Activated CD8-positive, alpha-beta memory T cell treated with anti-CD3 and anti-CD28 coated beads, Interleukin-2, amount 10 ng/mL, durations not matched to agents 7 days and 5 days (primary cell): ENCODE measurements at places on chromosomes 6 and 20.
A peak's percentile ranks its signal among the peaks of the same experiment; 100 is the strongest.

- DNase-seq, result no peak
- H3K4me3 ChIP-seq, result no peak within 1 kb of the TSS
- H3K27ac ChIP-seq, result no peak within 1 kb of the TSS
- H3K27me3 ChIP-seq, result peaks cover 74% of the 10 kb centered on the region
These were observed at the start of gene GRM4 for GRCh38 chr6:34146021-34146782. Gene GRM4, minus strand, starts transcription at chr6:34146087. Its CDS starts 12,591 bp downstream, at chr6:34133496.

DNA sequence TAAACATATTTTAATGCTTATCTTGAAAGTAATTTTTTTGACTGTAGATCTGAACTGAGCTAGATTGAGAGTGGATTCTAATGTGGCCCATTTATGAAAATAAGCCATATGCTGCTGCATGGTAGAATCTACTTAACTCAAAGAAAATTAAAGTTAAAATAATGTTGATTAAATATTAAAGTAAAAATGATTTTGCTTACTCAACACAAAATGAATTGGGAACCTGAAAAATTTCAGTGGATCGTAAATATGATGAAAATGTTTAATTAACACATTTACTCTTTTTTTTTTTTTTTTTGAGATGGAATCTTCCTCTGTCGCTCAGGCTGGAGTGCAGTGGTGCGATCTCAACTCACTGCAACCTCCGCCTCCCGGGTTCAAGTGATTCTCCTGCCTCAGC lies 144.5 kb upstream of the HMGN3 start:
- H3K4me1 ChIP-seq, result no peaks in the 10 kb centered on the region
- H3K36me3 ChIP-seq, result no peaks in the 10 kb centered on the region
- DNase-seq, result no peak
- H3K4me3 ChIP-seq, result no peak overlapping the region

- H3K27me3 ChIP-seq, result no peaks in the 10 kb centered on the region
- H3K4me3 ChIP-seq, result no peak overlapping the region
- H3K4me1 ChIP-seq, result no peaks in the 10 kb centered on the region
- no peak for DNase-seq
- no peak overlapping the region for H3K27ac ChIP-seq
These were observed 31.7 kb downstream of the FAM135A start for GRCh38 chr6:70445001-70445400.

DNA sequence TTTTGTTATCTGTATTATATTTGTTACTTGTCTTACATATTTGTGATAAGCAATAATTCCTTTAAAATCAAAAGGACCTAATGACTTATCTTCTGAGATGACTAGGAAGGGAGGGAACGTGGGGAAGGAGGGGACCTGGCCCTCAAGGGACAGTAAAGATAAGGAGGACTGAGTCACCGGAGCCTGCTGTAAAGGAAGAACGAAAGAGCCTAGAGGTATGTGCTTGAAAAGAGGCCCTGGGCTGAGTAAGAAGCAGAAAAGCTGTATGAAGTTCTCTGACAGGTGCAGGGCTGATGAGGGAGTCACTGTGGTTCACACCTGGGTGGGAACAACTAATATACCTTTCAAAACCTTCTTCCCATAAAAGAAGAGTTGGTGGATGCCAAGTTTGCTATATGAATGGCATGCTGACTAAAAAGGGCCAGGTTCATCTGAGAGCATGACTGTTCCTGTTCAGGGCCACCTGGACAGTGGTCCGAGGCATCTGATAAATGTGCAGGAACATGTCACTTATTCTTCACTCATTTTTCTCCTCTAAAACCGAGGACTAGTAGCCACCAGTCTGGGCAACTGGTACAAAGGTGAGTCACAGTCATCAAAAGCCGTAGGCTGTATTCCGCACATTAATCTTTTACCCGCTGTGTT lies 111.3 kb downstream of the TNFAIP3 start:
- H3K27ac ChIP-seq, result peak overlapping the region; percentile 33
- no peak for DNase-seq
- no peaks in the 10 kb centered on the region for H3K27me3 ChIP-seq
- H3K36me3 ChIP-seq, result peaks cover under 1% of the 10 kb centered on the region
- H3K4me3 ChIP-seq, result no peak overlapping the region
- peaks cover 55% of the 10 kb centered on the region for H3K4me1 ChIP-seq

DNA sequence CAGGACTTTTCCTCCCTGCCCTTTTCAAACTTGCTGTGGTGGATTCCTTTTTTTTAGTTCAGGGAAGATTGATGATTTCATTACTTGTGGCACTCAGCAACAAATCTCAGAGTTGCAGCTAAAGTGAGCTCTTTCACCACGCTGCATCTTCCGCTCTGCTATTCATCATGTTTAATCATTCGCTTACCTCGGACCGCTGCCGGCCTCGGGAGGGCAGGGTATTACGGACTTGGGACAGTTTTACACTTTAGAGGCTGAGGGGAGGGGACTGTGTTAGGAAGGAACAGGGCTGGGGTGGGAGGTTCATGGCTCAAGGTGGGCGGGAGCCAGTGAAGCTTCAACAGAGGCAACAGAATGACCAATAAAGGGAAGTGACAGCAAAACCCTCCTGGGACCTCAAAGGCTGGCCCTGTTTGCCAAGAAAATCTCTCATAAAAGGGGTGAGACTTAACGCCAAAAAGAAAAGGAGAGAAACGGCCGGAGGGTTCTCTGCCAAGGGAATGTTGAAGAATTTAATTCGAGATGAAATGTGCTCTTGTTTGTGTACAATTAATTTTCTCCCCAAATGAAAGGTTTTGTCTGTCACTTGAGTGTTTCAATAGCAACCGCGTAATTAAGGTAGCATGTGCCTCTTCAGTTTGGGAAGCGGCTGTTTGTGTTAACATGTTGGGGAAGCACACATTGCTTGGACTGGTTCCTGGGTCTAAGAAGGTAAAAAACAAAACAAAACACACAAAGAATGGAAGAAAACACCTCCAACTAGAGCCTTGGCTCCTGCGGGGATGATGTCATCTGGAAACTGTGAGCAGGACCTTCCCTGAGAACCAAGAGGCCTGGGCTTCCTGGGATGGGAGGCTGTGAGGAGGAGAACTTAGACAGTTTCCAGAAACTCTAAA lies 72.5 kb upstream of the SULF2 start:
- peaks cover 7% of the 10 kb centered on the region for H3K27me3 ChIP-seq
- no peaks in the 10 kb centered on the region for H3K36me3 ChIP-seq
- DNase-seq, result no peak
- H3K4me3 ChIP-seq, result no peak overlapping the region
